Activated CD4-positive, alpha-beta T cell treated with anti-CD3 and anti-CD28 coated beads for 48 hours (primary cell): ENCODE measurements at places on chromosomes 16 and 17.

DNA sequence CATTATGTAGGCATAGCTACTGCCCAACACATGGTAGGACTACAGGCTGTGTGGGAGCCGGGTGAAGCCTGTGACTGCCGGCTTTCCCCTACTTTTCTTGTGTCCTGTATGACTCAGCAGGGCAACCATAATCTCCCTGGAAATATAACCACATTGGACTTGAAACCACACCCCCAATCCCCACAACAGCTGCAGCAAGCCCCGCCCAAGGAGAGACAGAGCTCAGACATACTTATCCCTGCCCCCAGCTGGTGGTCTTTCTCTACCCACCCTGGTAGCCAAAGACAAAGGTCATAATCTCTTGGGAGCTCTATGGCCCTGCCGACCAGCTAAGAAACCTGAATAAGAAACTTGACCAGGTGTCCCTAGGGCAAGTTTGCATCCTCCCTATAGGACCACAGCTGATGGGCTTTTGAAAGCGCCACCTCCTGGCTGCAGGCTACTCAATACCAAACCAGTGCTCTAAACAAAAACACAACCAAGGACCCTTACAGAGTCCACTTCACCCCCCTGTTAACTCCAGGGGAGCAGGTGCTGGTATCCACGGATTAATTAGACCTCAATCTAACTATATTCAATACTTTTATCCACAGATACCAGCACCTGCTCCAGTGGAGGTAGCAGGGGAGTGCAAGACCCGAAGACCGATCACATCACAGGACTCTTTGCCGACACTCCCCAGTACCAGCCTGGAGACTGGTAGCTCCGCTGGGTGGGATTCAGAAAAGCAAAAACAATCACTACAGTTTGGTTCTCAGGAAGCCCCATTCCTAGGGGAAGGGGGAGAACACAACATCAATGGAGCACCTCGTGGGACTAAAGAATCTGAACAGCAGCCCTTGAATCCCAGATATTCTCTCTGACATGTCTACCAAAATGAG is 91.2 kb downstream of the IRX5 start:
- DNase-seq: no peak

GRCh38 chr17:50564916-50565315 is 4.4 kb downstream of the CACNA1G start:
- peak; percentile 30 for DNase-seq

GRCh38 chr17:60358606-60359225 is 33.2 kb downstream of the USP32 start:
- DNase-seq: no peak

DNA sequence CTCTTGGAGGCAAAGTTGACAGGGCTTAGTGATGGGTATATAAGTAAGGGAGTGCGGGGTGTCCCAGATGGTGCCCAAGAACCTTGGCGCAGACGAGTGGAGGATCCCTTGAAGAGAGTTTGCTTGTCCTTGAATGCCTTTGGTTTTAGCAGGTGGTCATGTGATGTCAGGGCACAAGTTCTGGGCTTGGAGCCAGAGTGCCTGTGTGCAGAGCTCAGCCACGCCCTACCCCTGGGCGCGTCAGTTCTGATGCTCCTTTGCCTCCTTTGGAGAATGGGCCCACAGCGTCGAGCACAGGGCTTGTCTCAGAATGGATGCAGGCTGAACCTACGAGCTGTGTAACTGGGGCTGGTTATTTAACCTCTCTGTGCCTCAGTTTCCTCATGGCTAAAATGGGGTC is 412.2 kb upstream of the EEF2KMT start:
- DNase-seq: no peak

GRCh38 chr16:30068750-30069610 is 3.4 kb downstream of the ALDOA start:
- peak; percentile 77 for DNase-seq

- DNase-seq: no peak
Measured at GRCh38 chr16:3696425-3697218, 20.7 kb downstream of the TRAP1 start.

DNA sequence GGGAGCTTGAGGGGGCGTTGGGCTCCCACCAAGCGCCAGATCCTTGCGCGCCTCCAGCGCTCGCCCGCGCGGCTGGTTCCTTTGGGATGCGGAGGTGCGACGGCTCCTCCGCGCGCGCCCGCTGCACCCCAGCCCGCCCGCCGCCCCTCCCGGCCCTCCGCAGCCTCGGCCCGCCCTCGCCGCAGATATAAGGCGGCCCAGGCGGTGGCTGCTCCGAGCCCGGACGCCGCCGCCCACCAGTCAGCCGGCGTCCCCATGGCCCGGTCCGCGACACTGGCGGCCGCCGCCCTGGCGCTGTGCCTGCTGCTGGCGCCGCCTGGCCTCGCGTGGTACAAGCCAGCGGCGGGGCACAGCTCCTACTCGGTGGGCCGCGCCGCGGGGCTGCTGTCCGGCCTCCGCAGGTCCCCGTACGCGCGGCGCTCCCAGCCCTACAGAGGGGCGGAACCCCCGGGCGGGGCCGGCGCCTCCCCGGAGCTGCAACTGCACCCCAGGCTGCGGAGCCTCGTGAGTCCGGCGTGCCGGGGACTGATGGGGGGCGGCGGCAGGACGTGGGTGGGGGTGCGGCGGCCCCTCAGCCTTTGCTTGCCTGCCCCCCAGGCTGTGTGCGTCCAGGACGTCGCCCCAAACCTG is at the start of gene NPB:
Gene NPB, plus strand, starts transcription at position 216 of the 630 bp plus-strand sequence. Its CDS starts 40 bp downstream, at position 256.
- no peak for DNase-seq

- no peak for DNase-seq
Measured at GRCh38 chr17:81837641-81838040, 2.8 kb upstream of the PPP1R27 start.

GRCh38 chr17:47676199-47676472 is 17.8 kb upstream of the TBKBP1 start:
- no peak for DNase-seq

GRCh38 chr16:81639931-81640680 is 139.0 kb upstream of the PLCG2 start:
- no peak for DNase-seq

DNA sequence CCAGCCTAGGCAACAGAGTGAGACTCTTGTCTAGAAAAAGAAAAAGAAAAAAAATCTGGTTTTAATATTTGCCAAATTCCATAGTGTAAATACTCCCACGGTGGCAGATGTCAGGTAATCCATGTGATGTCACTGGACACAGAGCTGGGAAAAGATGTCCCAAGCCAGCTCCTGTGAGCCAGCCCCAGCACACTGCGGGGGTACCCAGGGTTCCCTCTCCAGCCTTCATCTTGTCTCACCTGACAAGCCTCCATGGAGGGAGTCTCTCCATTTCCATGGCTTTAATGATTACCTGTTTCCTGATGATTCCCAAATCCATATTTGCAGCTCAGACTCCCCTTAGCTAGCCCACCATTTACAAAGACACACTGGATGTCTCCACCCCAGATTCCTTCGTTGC is 4.6 kb downstream of the CD300LB start:
- DNase-seq: no peak
